NCI-H2227 treated with DMSO at 0.1 percent for 48 hours (cell line): ENCODE measurements at places on chromosomes 3 and 15.
A peak's percentile ranks its signal among the peaks of the same experiment; 100 is the strongest.

DNA sequence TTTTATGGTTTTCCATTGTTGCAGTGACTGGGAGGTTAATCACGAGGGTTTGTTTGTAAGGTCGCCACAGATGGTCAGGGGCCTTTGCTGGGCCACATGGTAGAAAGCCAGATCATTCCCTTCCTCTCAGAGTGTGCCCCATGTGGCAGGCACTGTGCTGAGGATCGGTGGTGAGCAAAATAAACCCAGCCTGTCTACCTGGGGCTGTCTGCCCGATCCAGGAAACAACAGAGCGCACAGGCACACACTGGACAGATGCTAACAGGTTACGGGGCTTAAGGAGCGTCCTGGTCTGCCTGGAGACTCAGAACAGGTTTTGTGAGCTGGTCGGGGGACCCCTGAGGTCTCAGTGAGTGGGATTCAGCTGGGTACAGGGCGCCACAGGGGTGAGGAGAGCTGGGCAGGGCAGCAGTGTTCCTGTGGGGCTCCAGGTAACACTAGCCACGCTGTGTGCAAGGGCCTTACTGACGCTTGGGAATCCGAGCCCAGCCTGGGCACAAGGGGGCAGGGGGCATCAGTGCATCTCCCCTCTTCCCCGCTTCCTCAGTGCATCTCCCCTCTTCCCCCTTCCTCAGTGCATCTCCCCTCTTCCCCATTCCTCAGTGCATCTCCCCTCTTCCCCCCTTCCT is 136.4 kb downstream of the DNAJB8 start:
- DNase-seq: no peak

- DNase-seq: no peak
Measured at GRCh38 chr3:181862502-181862901, 150.8 kb downstream of the SOX2 start.

- no peak for DNase-seq
Measured at GRCh38 chr3:25489858-25490593, 62.0 kb downstream of the RARB start.

GRCh38 chr3:136192831-136193230 is 3.3 kb downstream of the MSL2 start:
- no peak for DNase-seq

GRCh38 chr3:119098619-119099222 is 47.2 kb upstream of the TEX55 start:
- peak; percentile 1 for DNase-seq

GRCh38 chr3:29711255-29711771 is 430.4 kb downstream of the RBMS3 start:
- DNase-seq: no peak
